Type B pancreatic cell (in vitro differentiated cells): ENCODE measurements at places on chromosomes 12 and 14. TPM values are rescaled to one million over a fixed set of nuclear protein-coding genes. Genes with fewer than 3 reads are reported as not detected.

- H3K4me3 ChIP-seq = no peak overlapping the region
- peaks cover 96% of the 10 kb centered on the region for H3K27me3 ChIP-seq
- no peaks in the 10 kb centered on the region for H3K36me3 ChIP-seq
Measured at GRCh38 chr14:76133103-76133502, 18.6 kb upstream of the GPATCH2L start.

DNA sequence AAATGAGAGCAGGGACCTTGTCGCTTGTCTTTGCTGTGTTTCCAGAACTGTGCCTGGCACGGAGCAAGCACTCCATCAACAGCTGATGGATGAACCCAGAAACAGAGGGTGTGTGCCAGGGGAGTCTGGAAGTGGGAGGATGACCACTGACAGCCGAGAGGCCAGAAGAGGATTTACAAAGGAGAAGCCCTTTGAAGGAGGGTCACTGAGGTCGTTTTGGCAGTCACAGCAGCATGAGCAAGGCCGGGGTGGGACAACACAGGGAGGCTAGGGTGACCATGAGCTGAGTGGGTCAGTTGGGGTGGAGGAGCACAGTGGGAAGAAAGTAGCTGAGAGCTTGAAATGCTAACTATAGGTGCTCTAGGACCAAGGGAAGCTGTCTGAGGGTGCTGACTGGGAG is 199.6 kb downstream of the NTF3 start:
- H3K27me3 ChIP-seq = peaks cover 75% of the 10 kb centered on the region
- H3K36me3 ChIP-seq = peaks cover 8% of the 10 kb centered on the region
- H3K4me1 ChIP-seq = peaks cover 6% of the 10 kb centered on the region

- H3K27ac ChIP-seq = no peak overlapping the region
- peaks cover 3% of the 10 kb centered on the region for H3K4me1 ChIP-seq
- H3K4me3 ChIP-seq = no peak overlapping the region
- DNase-seq = no peak
- H3K27me3 ChIP-seq = peaks cover 44% of the 10 kb centered on the region
Measured at GRCh38 chr12:20374795-20375194, 6.5 kb downstream of the PDE3A start.

DNA sequence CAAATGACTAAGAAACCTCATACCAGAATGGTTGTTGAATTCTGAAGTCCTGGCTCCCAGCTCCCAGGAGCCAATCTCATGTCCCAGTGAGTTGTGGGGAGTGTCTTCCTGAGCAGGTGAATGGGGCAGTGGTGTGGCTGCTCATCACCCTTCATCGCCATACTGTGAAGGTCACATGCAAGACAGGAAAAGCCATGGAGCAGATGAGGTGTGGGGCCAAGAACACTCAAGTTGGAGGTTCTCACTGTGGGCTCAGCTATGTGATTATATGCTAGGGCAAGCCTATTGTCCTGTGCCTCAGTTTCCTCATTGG is 16.6 kb upstream of the TSPAN11 start:
- peaks cover 25% of the 10 kb centered on the region for H3K27me3 ChIP-seq
- no peaks in the 10 kb centered on the region for H3K36me3 ChIP-seq
- H3K4me1 ChIP-seq = peaks cover 15% of the 10 kb centered on the region
- no peak overlapping the region for H3K4me3 ChIP-seq
- H3K27ac ChIP-seq = peak overlapping the region; percentile 10

Gene TMEM63C
- 4.6 and 5.5 TPM in 2 replicates for total RNA-seq
